ENCODE measurements at places on chromosomes 7 and 10.

DNA sequence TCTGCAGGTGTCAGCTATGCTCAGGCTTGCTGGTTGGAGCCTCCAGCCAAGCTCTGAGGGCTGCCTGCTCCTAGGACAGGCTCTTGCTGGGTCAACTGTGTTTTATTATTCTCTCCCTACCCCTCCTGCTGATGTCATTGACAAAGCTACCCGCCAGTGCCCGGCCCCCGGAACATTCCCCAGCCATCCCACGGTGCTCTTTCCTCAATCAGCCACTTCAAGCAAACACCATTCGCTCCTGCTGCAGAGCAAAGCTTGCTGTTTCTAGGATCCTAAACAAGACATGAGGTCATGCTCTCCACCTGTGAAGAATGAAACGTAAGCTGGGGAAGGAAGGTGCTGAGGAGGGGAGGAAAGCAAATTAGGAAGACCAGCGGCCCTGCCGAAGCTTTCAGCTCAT is 2.1 kb upstream of the C10orf71 start:
- DNase-seq = no peak

GRCh38 chr7:29248713-29249382 is 54.3 kb downstream of the CHN2 start:
- no peak for DNase-seq

DNA sequence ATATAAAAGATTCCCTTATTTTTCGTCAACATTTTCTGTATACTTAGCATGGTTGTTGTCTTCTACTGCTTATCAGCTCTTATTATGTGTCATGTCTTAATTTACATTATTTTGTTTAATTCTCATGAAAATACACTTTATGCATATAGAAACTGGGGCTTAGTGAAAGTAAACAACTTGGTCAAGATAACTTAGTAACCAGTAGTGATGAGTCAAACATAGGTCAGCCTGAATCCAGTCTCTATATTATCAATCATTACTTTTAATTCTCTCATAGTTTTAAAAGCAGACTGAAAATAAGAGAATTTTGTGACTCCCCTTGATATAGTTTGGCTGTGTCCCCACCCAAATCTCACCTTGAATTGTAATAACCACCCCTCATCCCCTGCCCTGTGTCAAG is 119.6 kb upstream of the TPK1 start:
- DNase-seq = no peak

- no peak for DNase-seq
These were observed 26.0 kb downstream of the DUSP5 start for GRCh38 chr10:110523736-110524135.

DNA sequence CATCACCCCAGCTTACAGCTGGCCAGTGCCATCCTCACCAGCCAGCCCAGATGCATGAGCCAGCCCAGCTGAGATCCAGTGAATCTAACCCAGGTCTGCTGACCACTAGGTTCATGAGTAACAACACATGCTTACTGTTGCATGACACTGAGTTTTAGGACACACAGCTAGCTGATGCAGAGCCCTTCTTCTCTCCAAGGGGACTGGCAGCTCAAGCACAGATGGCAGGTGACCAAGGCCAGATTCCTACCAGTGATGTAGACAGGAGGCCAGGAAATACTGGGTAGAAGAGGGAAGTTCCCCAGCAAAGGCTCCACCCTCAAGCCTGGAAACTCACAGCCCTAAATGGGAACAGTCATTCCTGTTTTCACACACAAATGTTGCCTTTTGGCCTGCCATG is 236.6 kb downstream of the GRID1 start:
- no peak for DNase-seq

DNA sequence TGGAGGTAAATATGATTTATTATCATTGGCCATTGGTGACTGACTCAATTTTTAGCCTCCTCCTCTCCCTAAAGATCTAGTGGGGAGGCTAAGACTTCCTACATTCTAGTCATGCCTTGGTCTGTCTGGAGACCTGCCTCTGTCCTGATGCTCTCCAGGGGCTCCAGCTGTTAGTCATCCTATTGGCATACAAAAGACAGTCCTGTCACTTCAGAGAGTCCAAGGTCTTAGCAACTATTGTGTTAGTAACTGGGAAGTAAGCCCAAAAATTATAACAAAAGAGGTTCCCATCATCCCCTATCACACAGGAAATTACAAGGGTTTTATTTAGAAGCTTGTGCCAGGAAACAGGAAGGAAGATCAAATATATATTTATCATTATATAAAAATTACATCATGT is 400.6 kb upstream of the VSTM2A start:
- no peak for DNase-seq

DNA sequence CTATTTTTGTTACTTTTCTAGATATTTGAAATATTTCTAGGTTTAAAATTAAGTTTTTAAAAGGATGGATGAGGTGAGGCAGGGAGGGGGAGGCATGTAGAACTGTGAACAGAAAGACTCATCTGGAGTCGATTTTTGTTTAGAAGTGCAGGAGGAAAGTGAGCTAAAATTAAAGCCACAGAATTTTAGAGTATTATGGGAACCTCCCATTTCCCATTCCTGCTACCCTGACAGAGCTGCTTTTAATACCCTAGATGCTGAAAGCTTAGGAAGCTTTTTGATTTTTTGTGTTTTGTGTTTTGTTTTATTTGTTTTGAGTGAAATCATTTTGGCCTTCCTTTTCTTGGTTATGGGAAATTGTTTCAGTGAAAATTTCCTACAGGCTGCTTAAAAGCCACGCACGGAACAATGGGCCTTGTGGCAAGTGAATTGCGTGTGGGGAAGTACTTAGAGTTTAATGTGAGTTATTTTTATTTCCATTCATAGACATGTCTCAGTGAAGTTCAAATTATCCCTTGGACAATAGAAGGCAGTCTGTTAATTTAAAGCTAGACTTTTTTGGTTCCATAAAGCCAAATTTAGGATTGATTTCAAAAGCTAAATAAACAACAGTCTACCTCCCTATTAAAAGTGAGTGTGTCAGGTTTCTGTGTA is 102.0 kb upstream of the HDAC9 start:
- no peak for DNase-seq

GRCh38 chr7:72493850-72494661 is 81.9 kb upstream of the CALN1 start:
- DNase-seq = peak; percentile 55

GRCh38 chr10:45439873-45440272 is 65.9 kb downstream of the ALOX5 start:
- DNase-seq = no peak

DNA sequence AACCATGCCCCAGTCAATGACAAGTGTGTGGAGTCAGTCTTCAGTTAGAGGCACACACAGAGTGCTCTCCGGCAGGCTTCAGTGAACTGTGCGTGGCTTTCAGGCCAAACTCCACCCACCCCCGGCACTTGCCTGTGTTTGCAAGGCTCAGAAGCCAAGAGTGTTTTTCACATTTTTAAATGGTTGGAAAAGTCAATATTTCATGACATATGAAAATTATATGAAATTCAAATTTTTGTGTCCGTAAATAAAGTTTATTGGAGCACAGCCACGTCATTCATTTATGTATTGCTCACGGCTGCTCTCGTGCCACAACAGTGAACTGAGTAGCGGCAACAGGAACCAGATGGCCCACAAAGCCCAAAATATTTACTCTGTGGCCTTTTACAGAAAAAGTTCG is 104.7 kb downstream of the SFMBT2 start:
- DNase-seq = no peak

GRCh38 chr7:82284936-82285519 is 158.5 kb downstream of the CACNA2D1 start:
- DNase-seq = no peak

DNA sequence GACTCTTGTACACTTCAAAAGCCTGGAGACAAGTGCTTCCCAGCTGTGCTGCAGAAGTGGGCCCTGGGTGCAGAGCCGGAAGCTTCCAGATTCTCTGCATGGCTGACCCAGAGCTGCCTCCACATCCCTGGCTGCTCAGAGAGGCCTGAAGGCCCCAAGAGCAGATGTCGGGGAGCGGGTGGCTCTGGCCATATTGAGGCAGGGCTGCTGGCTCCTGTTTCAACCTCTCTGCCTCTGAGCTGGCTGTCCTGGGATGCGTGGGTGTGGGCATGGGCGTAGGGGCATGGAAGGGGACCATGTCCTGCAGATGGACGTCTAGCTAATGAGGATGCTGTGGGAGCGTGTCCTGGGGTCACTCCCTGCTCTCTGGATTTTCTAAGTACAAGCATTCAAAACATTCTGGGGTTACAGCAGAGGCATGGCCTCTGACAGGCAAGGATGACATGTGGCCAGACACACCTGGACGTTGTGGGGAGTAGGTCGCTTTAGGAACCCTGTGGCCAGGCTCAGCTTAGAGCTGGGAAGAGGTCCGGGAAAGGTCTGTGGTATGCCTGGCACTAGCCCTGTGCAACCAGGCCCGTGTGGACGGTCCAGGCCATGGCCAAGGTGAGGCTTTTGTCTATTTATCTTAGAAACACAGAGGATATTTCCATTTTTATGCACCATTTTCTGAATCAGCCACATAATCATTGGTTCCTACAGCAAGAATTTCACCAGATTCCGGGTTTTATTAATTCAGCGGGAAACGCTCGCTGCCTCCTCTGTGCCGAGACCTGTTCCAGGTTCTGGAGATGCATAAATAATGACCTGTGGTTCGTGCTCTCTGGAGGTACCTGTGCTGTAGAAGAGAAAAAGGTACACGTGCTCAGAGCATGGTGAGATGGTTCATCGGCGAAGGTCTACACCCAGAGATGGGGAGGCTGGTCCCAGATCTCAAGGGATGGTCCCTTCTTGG is 361.1 kb downstream of the GLRX3 start:
- DNase-seq = no peak

DNA sequence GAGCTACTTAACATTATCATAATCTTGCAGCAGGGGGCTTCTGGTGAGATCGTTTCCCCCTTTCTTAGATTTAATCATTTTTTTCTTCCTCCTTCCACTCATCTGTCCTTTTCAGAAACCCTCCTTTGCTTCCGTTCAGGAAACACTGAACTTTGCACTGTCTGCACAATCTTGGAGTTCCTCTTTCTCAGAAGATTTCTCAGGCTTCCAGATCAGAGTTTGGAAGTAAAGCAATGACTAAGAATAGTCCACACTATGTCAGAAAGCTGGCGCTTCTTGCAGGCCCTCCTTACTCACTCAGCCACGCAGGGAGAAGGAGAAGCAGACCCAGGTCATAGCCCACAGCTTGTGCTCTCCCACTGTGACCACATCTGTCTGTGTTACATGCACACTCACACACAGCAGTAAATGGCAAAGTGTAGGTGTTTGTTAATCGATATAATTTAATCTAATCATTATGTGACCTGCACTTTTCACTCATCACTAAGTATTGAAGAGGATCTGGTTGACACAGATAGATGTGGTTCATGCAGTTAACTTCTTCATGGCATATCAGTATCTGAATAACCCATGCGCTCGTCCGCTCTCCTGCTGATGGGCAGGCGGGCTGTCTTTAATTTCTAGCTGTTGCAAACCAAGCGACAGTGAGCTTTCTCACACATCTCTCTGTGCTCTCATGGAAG is 30.2 kb downstream of the ALOX5 start:
- DNase-seq = no peak

DNA sequence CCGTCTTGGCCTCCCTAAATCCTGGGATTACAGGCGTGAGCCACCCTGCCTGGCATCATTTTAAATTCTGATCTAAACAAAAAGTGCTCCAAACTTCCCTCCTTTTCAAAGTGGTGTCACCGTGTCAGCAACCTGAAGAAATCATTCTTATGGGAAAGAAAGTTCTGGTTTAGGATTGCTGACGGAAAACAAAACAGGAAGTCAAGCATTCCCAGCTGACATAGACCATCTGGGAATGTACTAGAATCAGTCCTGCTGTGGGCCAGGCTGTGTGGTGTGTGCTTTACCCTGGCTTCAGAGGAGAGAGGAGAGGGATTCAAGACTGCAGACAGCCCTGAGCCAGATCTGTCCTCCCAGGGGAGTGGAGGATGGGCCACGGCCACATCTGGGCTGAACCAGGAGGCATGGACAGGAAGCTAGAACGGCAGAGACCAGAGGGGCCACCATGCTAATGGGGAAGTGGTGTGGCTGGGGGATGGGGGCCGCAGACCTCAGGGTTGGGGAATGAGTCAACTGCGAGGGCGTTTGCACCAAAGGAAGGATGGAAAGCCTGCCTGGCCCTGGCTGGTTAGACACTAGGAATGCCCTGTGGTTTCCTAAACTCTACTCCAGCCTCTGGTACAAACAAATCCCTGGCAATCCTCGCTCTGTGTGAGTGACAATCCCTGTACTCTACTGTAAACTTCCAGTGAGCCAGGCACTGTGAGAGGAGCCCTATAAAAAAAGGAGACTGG is 16.7 kb upstream of the CLIP2 start:
- peak; percentile 61 for DNase-seq

- DNase-seq = no peak
These were observed 185.0 kb upstream of the PODXL start for GRCh38 chr7:131741446-131741845.

DNA sequence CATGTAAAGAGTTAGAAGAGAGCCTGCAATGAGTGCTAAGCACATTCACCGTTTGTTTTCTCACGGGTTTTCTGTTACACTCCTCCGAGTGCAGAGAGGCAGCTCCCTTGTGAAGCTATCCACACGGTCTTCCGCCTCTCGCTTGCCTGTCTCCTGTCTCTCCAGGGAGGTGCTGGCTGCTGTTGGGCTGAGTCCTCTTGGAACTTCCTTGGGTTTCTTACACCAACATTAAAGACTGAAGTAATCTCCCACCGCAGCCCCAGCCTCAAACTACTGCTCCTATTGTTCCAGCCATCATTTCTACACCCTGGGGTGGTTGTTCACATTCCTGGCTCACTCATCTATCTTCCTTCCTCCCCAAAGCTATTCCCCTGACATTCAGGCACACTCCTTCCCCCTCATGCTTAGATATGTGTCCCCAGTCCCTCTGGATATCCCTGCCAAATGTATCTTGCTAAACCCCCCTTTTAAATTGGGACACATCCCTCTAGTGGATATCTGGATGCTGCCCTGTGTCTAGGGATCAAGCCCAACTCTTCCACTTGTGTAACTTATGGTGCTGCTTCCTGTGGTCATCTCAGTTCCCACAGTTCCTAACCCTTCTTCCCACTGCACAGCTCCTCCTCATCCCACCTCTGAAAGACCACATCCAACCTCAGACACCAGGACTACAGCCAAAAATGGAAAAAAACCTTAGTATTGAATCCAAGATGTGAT is 14.1 kb downstream of the ESYT2 start:
- no peak for DNase-seq

DNA sequence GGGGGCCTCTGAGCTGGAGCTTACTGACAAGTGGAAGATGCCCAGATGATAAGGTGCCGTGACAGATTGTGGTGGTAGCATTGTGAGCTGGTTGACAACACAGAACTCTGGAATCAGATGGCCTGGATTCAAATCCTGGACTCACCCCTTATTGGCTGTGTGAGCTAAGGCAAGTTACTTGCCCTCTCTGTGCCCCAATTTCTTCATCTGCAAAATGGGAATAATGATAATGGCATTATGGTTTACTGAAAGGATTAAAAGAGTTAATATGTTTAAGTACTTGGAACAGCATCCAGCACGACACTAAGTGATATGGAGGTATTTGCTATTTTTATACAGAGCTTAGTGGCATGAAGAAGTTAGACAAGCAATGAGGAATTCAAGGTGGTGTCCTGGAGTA is 465.9 kb upstream of the GALNT17 start:
- DNase-seq = no peak

Measured in epithelial cell of esophagus (primary cell).